Naive thymus-derived CD4-positive, alpha-beta T cell (primary cell): ENCODE measurements at places on chromosomes 7 and 10. TPM values are rescaled to one million over a fixed set of nuclear protein-coding genes. Genes with fewer than 3 reads are reported as not detected.

Gene RARRES2
- total RNA-seq: not detected in 2 replicates

Gene CAMK2B
- 0.61 TPM for total RNA-seq

Gene HYAL4
- total RNA-seq: not detected in 2 replicates

Gene LHPP
- 27.6 TPM for total RNA-seq

DNA sequence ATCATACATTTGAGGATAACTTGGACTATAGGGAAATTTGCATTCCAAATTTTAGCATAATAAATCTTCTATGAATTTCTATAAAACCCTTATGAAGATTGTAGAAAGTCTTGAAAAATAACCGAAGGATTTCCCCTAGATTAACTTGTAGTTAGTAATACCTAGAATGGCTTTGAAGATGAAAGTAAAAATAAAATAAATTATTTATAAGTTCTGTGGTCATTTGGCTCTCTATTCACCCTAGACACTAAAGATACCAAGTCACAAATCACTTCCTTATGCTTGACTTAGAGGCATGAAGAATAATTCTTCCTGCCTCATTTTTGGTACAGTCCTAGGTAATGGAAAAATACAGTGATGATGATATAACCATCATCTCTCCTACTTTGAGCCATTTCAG, 79.3 kb downstream of the CSTF2T start:
- no peak overlapping the region for H3K27ac ChIP-seq
- no peak overlapping the region for H3K4me3 ChIP-seq
- DNase-seq: no peak
- no peaks in the 10 kb centered on the region for H3K36me3 ChIP-seq

DNA sequence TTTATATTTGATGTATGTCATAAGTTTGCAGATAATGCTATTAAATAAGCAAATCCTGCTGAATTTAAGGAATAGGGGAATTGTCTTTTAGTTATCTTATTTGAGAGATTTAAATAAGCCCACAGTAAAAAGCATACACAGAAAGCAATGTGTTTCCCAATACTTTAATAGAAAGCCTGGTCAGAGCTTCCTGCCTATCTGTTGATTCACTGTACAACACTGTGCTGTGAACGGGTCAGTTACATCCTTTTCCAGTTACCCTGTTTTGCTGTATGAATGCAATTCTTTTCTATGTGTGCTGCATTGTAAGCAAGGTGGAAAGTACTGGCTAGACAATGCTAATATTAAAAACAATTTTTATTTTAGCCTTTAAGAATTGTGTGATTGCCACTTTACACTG, 81.2 kb downstream of the ANKRD7 start:
- H3K36me3 ChIP-seq: no peaks in the 10 kb centered on the region
- no peak overlapping the region for H3K4me3 ChIP-seq
- no peak for DNase-seq
- no peak overlapping the region for H3K27ac ChIP-seq
- no peaks in the 10 kb centered on the region for H3K27me3 ChIP-seq

DNA sequence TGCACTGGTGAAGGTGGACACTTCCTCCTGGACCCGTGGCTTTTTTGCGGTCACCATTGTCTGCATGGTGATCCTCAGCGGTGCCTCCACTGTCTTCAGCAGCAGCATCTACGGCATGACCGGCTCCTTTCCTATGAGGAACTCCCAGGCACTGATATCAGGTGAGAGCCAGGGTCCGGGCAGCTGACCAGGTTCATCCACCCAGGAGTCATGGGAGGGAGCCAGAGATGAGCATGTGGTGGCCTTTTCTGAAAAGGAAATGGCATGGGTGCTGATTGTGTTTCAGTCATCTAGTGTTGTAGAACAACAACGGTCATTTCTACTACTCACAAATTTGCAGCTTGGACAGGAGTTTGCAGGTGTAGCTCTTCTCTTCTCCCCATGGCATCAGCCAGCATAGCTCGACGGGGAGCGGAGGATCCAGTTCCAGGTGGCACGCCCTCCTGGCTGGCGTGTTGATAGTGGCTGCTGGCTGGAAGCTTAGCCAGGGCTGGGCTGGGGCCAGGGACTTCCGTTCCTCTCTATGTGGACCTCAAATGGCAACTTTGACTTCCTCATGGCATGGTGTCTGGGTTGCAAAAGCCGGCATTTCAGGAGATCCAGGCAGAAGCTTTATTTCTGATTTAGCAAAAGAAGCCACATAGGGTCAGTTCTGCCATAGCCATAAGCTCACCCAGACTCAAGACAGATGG, 32.7 kb downstream of the SLC29A3 start:
- H3K4me3 ChIP-seq: no peak overlapping the region
- no peaks in the 10 kb centered on the region for H3K27me3 ChIP-seq
- no peak overlapping the region for H3K27ac ChIP-seq
- H3K36me3 ChIP-seq: no peaks in the 10 kb centered on the region

DNA sequence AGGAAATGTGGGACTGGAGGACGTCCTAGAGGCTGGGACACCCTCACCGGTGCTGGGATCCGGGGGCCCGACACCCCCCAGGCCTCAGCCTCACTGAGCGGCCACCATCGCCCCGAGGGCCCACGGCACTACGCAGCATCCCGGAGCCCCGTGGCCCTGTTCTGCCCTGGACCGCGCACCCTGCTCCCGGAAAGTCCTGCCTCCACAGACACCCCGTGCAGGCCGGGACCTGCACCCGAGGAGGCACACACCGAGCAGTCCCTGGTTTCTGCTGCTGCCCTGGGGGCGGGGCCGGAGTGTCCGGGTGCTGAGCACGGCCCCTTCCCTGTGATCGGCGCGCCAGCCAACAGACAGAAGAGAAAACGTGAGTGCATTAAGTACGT, 18.1 kb upstream of the KNDC1 start:
- no peak overlapping the region for H3K27ac ChIP-seq
- H3K4me1 ChIP-seq: no peaks in the 10 kb centered on the region
- DNase-seq: no peak
- H3K36me3 ChIP-seq: no peaks in the 10 kb centered on the region
- no peak overlapping the region for H3K4me3 ChIP-seq

- H3K27me3 ChIP-seq: no peaks in the 10 kb centered on the region
- no peak overlapping the region for H3K27ac ChIP-seq
- no peaks in the 10 kb centered on the region for H3K4me1 ChIP-seq
- no peak overlapping the region for H3K4me3 ChIP-seq
- no peak for DNase-seq
Observed at GRCh38 chr10:132992433-132993215, 50.3 kb upstream of the CFAP46 start.

DNA sequence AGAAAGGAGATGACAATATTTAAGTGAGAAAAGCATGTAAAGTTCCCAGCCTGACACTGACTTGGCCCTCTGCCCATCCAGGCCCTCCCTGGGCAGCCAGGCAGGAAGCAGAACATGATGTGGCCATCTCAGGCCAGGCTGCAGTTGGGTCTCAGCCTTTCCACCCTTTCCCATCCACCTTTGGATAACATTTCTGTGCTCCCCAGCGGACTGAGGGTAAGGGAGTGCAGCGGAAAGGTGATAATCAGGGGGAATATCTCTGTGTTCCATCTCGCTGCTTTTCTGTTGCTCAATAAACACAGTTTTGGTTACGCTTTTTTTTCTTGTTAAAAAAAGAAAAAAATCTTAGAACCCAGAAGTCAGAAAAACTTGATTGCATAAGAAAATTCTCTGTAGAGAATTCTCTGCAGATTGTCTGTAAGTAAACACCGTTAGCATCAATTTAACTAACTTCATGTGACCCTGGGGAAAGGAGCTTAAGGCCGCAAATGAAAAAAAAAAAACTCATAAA, 37.2 kb upstream of the TARP start:
- H3K4me1 ChIP-seq: peaks cover 9% of the 10 kb centered on the region
- H3K27ac ChIP-seq: peak overlapping the region; percentile 41
- no peak for DNase-seq
- no peaks in the 10 kb centered on the region for H3K27me3 ChIP-seq
- H3K36me3 ChIP-seq: no peaks in the 10 kb centered on the region

- no peaks in the 10 kb centered on the region for H3K27me3 ChIP-seq
- no peaks in the 10 kb centered on the region for H3K4me1 ChIP-seq
- no peak for DNase-seq
- no peak overlapping the region for H3K4me3 ChIP-seq
- peaks cover 6% of the 10 kb centered on the region for H3K36me3 ChIP-seq
Observed at GRCh38 chr7:30561389-30561788, 33.3 kb upstream of the GARS1 start.

- DNase-seq: no peak
- H3K27ac ChIP-seq: peak overlapping the region; percentile 84
- no peaks in the 10 kb centered on the region for H3K27me3 ChIP-seq
- peaks cover 48% of the 10 kb centered on the region for H3K4me1 ChIP-seq
- H3K36me3 ChIP-seq: no peaks in the 10 kb centered on the region
- H3K4me3 ChIP-seq: peak overlapping the region; percentile 2
Observed at GRCh38 chr10:6576326-6576725, 3.8 kb downstream of the PRKCQ start.

DNA sequence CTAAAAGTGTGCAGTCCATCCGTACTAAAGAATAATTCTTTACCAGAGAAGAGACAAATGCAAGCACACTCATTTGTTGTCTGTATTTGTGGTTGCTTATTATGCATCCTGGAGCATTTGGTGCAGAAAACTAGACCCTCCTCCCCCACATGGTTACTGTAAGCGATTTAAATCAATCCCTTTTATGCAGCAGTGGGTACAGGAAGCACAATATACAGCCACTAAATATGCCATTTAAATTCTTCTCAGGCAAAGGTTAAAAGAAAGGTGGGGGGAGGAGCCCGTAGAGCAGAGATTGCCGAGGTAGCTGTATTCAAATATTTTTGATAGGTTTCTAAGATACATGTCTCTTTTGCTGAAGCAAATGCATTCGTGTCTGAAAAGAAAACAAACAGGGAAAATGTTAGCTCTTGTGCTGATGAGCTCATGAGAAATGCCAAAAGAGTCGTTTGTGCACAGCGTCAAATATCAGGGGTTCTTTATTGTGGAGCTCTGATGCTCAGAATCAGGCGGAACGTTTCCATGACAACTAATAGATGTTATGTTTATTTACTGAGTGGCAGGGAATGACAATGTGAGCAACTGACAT, 131.3 kb upstream of the NPVF start:
- H3K4me1 ChIP-seq: no peaks in the 10 kb centered on the region
- no peak overlapping the region for H3K27ac ChIP-seq
- no peaks in the 10 kb centered on the region for H3K27me3 ChIP-seq
- H3K4me3 ChIP-seq: no peak overlapping the region
- no peaks in the 10 kb centered on the region for H3K36me3 ChIP-seq
- DNase-seq: no peak

DNA sequence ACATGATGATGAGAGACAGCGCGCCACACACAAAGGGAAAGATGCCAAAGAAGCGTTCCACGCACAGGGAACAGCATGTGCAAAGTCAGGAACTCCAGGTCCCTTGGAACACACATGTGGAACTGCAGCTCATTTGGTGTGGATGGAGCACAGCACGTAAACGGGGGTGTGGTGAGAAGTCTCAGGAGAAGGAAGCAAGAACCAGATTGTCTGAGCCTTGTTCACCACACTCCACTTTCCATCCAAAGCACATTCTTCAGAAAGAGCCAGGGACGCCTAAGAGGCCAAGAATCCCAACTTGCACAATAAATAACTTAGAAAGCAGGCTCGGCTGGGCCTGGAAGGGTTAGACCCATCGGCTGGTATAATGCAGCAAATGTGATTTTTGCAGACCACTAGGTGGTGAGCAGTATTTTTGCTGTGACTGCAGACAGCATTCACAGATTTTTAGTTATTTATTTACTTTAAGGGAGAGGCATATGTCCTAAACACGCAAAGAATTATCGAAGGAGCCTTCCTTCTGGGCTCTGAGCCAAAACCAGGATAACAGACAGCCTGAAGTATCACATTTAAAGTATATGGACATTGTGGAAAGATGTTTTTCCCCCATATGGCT, 27.9 kb upstream of the ASCC1 start:
- DNase-seq: no peak
- no peak overlapping the region for H3K4me3 ChIP-seq
- H3K36me3 ChIP-seq: no peaks in the 10 kb centered on the region
- H3K27me3 ChIP-seq: no peaks in the 10 kb centered on the region

DNA sequence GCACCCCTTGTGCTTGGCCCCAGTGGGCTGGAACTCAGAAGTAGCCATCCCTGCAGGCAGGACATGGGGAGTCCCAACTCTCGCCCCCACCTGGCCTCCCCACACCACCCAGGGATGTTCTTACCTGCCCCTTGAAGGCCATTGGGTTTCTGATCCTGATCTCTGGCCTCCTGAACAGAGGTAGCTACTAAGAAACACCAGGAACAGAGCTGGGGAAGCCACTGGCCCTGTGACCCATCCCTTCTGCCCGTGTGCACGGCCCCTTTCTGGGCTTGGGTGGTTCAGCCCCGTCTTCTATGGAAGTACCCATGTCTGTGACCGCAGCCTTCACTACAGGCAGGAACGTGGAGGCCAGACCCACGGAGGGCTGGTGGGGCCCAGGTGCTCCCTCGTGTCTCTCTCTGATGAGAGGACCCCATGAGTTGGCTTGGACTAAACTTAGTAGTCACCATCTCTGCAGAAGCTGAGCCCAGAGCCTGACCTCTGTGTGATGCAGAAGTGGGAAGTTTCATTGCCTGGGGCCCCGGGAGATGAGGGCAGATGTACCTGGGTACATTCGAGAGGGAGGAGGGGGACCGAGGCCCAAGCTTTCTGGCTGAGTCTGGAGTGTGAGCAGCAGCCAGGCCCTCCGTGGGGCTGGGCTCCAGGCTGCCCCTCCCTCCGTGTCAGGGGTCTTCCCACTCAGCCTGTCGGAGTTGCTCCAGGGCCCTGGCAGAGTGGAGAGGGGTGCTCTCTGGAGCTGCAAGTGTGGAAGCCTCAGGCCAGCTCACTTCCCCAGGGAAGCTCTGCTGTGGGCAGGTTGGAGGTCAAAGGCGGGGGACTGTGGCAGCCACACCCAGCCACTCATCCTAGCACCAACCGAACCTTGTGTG, 81.0 kb downstream of the MKI67 start:
- H3K27ac ChIP-seq: peak overlapping the region; percentile 82
- peaks cover 4% of the 10 kb centered on the region for H3K36me3 ChIP-seq
- H3K4me1 ChIP-seq: peaks cover 28% of the 10 kb centered on the region
- no peaks in the 10 kb centered on the region for H3K27me3 ChIP-seq
- no peak overlapping the region for H3K4me3 ChIP-seq

DNA sequence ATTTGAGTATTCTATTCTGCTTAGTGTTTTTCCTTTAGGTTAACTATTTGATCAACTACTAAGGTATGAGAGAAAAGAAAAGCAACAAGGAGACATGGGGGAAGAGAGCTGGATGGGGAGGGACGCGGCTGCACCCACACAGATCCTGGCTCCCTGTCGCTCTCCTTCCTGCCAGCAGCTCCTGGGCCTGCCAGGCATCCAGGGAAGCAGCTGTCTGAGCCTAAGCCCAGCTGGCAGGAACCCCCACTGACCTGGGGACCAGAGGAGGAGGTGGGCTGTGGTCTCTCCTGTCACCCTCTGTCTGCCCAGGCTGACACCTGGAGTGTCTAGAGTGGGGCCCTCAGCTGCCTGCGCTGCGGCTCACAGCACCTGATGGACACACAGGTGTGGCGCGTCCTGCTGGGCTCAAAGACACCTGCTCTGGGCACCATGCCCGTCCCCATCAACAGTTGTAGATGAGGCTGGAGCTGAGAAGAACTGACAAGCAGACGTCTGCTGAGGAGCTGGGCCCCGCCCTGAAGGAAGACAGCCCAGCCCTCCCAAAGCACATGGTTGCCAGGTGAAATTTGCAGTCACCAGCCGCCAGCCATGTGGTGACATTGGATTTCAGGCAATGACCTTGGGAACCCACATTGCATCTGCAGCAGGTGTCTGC, 207.9 kb downstream of the PLXNA4 start:
- H3K27ac ChIP-seq: no peak overlapping the region
- no peaks in the 10 kb centered on the region for H3K36me3 ChIP-seq
- no peak for DNase-seq
- H3K27me3 ChIP-seq: no peaks in the 10 kb centered on the region
- no peaks in the 10 kb centered on the region for H3K4me1 ChIP-seq

GRCh38 chr10:1738950-1739349, 1.6 kb upstream of the ADARB2 start:
- no peak overlapping the region for H3K27ac ChIP-seq
- H3K27me3 ChIP-seq: peaks cover 4% of the 10 kb centered on the region
- DNase-seq: no peak
- H3K36me3 ChIP-seq: no peaks in the 10 kb centered on the region
